Stimulated activated CD8-positive, alpha-beta memory T cell treated with anti-CD3 and anti-CD28 coated beads, Interleukin-2, amount 100 ng/mL, for 1 hour (primary cell): ENCODE measurements at places on chromosomes 7 and 10.

DNA sequence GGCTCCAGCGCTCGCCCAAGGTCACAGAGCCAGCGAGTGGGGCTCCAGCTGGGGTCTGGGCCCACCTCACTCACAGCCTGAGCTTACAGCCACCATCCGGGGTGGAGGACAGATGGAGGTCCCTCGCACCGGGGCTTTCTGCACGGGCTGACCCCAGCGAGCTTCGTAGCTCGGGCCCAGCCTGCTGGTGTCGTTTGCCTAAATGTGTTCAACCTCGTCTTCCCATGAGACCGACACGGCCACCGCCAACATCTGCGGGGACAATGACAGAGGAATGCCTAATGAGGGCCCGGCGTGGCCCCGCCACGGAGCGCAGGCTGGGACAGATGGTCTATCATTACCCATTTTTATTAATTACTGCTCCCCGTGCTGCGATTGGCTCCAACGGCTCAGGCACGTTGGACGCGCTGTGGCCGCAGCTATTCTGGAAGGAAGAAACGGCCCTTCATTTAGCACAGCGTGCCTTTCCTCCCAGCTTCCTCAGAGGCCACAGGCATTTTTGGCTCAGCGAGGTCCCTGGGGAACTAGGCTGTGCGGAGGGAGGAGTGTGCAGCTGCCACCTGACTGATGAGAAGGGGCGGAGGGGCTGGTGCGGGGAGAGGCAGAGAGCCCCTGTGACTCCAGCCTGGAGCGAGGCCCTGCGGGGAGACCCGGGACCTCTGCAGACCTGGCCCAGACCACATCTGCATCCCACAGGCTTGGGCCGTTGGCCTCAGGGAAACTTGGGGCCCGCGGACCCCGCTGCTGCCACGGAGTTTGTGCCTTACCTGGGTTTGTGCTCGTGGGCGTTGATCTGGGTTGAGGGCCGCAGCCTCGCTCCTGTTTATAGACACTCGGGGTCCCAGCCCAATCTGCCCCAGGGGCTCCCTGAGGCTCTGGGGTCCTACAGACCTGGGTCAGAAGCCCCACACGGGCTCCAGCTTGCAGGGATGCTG, 22.9 kb upstream of the ELFN1 start:
- DNase-seq = no peak

DNA sequence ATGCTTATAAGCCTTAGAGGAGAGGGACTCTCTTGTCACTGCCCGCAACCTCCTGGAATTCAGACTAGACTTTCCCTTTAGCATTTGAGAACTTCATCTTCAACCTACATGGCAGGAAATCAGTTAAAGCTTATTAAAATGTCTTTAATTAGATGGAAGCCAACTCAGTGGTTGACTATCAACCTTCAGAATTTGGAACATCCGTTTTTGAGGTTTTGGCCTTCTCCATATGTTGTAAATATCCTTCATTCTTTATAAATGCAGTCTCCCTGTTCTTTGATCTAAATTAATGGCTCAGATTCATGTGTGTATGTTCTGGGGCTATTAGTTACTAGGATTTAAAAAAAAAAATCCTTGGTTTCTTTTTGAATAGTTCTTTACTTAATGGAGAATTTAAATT, 85.0 kb downstream of the ANKRD61 start:
- DNase-seq = no peak

DNA sequence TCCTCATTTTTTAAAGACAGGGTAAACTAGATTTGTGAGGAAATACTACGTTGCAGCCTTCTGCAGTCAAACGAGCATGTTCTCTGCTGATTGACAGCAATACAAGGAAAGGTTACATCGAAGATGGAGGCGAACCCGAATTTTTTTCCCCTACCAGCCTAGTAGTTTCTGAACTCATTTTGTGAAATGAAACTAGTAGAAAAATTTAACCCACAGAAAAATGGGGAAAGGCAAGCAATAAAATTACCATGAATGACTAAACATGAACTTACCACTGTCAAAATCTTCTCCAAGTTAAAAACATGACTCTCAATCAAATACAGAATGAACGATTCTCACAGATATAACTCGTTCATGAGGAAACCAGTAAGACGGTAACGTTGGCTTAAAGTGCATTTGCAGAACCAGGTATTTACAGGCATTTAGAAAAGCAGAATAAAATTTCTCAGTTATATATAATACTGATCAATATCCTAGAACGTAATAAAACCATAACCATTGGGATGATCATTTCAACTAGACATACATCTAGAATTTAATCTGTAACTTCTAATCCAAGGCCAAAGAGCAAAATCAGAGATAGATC, 73.9 kb downstream of the CELF2 start:
- no peak for DNase-seq

- peak; percentile 36 for DNase-seq
These were observed 103.9 kb downstream of the CUBN start for GRCh38 chr10:17025444-17026295.

DNA sequence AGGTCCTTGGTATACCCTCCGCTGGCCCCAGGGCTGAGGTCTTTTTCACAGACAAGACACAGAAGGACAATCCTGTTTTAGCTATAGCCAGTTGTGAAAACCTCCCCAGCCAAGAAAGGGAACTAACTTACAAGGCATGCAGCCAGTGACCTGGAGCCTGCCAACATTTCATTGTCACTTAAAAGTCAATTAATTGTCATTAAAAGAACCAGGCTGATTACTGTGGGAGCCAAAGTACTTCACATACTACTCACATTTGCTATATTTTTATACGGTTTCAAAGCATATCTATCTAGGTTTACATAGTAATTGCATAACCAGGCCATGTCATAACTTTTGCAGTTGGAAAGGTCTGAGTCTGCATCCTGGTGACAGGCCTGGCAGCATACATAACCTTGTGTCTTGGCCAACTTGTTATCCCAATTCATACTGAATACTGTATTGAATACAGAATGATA, 31.1 kb downstream of the NRBF2 start:
- DNase-seq = no peak

GRCh38 chr7:48933549-48934085, 9.3 kb downstream of the CDC14C start:
- DNase-seq = no peak

- DNase-seq = no peak
These were observed 25.6 kb downstream of the CDNF start for GRCh38 chr10:14812271-14812670.

DNA sequence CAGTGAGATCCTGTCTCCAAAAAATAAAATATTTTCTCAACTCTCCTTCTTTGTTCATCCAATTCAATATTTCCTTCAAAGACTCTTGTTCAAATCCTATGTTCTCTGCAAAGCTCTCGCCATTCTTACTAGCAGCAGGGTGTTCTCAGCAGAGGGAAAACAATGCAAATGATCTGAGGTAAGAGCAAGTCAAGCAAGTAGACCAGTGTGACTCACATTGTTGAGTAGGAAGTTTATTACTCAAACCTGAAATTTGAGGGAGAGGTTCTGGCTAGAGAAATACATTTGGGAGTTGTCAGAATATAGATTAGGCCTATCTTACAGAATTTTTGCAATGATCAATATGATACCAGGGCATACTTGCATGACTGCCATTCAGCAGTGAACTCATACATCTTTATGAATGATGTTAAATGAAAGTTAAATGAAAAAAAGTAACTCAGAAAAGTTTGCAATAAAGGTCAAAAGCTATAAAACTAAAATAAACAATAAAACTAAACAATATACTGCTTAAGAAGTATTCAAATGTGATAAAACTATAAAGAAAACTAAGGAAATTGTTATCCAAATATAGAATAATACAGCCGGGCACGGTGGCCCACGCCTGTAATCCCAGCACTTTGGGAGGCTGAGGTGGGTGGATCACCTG, 5.8 kb downstream of the IDE start:
- DNase-seq = no peak

GRCh38 chr7:51318001-51318400, 1.4 kb upstream of the COBL start:
- no peak for DNase-seq

- no peak for DNase-seq
These were observed 181.4 kb downstream of the CUX1 start for GRCh38 chr7:101998906-101999240.

DNA sequence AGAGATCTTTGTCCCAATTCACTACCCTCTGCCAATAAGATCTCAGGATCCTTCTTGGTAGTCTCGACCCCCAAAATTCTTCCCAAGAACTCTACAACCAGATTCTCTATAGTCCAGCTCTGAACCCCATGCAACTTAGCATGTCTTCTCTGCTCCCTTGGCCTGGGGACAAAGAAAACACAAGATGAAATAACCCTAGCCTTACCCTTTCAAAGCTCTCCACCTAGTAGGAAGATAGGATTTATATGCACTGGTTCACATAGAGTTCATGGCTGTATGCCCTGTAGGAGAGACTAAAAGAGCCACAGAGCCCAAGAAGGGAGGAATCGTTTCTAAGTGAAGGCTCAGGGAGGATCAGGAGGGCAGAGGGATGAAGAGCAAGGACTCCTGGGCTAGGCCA, 96.1 kb downstream of the PPP1R3C start:
- no peak for DNase-seq

DNA sequence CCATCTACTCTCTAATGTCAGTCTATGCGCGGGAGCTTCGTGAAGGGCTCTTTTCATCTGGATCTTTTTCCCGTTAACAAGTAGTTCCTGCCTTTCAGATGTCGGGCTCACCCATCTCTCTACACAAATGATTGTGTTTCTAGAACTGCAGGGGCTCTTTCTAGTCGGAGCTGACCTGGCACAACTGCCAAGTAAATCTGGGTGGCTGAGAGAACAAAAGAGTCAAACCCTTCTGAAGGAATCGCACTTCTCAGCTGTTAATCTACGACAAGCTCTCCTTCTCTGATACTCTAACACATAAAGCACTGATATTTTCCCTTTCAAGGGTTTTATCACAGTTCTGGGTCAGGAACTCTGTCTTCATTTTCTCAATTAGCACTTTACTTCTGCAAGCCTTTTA, 144.7 kb downstream of the NRP1 start:
- DNase-seq = no peak

DNA sequence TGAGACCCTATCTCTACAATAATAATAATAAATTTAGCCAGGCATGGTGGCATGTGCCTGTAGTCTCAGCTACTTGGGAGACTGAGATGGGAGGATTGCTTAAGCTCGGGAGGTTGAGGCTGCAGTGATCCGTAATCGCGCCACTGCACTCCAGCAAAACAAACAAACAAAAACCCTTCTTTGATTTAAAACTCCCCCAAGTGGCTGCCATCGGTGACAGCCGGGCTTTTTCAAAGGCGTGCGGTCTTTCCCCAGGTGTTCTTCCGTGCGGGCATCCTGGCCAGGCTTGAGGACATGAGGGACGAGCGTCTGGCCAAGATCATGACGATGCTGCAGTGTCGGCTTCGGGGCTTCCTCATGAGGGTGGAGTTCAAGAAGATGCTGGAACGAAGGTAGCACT, 1.9 kb upstream of the MYH16 start:
- DNase-seq = no peak

GRCh38 chr7:127150543-127150942, 102.2 kb downstream of the GRM8 start:
- DNase-seq = no peak

- no peak for DNase-seq
These were observed 10.2 kb upstream of the OR2F2 start for GRCh38 chr7:143924851-143925250.

DNA sequence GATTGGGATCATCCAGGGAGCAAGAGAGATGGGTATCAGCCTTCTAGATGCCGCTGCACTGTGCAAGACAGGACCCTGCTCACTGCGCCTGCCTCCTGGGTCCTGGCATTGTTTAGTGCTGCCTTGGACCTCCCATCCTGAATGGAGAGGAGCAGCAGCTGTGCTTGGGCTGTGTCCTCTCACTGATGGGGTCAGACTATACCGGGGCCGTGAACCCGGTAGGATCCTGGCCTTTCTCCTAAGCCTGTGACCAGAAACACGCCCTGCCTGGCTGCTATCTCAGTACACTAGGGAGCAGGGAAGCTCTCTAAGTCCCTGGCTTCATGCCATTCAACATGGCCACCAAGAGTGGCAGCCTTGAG, 309.4 kb upstream of the ZNF32 start:
- DNase-seq = no peak

DNA sequence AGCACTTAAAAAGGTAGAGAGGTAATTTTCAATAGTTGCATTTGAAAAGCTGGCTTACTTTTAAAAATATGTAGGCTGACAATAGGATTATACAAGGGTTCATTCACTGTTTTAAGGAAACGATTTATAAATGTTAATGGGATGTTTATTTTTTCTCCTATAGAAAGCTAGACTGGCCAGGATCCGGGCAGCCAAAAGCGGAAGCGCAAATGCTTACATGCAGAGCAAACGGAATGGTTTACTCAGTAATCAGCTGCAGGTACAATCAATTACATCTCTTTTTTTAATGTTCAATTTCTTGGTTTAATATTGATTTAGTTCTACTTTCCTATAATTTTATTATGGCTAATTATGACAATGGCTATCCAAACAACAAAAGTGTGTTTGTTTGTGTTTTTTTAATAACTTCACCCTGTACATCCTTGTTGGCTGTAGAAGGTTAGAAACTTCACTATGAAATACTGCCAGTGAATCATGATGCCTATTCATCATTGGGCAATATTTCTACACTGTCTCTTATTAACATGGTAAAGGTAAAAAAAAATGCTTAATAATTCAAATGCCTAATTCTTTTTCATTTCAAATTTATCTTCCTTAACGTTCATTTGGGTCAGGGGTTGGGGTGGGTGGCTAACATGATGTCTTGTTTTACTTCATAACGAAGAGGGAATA, 116.4 kb downstream of the TSPAN12 start:
- DNase-seq = no peak

GRCh38 chr10:47282657-47283018, 17.4 kb upstream of the GDF10 start:
- no peak for DNase-seq

- no peak for DNase-seq
These were observed 413.9 kb upstream of the AUTS2 start for GRCh38 chr7:69184339-69184738.
